ENCODE measurements at places on chromosomes 11 and 22. TPM values are rescaled to one million over a fixed set of nuclear protein-coding genes. Genes with fewer than 3 reads are reported as not detected.
A peak's percentile ranks its signal among the peaks of the same experiment; 100 is the strongest.

DNA sequence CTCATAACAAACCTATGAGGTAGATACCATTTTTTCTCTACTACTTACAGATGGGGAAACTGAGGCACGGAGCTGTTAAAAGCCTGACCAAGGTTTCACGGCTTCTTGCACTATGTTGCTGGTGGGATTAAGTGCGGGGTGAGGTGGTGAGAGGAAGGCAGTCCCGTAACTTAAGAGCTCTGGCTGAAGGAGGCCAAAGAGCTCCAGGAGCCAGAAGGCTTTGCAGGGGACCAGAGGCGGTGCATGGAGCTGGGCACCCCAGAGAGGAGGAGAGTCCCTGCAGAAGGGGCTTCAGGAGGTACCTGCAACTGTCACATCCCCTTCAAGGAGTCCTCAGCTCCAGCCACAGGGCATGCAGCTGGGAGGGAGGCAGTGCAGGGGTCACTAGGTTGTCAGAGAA lies 4.1 kb downstream of the CHRM4 start:
- DNase-seq = no peak

DNA sequence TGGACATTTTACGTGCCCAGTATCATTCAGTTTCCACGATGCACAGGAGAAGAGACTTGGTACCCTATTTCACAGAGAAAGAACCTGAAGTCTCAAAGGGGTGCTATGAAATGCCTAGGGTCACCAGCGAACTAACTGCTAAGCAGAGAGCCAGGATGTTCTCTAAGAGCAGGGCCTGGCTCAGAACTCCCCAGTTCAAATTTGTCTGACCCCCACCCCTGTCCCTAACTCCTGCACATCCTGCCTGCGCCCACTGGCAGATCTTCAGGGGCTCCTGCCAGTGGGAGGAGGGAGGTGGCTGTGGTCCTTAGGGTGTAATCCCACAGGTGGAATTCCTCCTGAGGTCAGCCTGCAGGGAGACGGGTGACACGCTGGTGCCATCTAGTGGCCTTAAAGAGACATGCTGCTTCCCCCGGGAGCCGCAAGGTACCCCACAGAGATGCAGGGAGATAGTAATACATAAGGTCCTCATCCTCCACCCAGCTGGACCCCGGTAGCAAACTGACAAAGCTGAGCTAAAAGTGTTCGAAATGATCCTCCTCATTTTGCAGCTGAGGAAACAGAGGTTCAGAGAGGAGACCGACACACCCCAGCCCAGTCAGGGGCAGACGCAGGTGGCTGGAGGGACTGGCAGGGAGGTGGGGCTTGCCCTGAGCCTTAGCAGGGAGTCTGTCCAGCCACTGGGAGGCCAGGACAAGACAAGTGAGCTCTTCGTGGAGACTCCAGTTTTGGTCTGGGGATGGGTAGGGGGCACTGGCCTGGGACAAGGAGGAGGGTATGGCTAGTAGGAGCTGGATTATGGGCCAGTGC lies 34.1 kb downstream of the MB start:
- peak; percentile 65 for DNase-seq

- peak; percentile 31 for DNase-seq
These were observed 101.4 kb downstream of the DBX1 start for GRCh38 chr11:20058749-20059458.

- DNase-seq = no peak
These were observed 495 bp downstream of the GPR137 start for GRCh38 chr11:64285885-64286800.

DNA sequence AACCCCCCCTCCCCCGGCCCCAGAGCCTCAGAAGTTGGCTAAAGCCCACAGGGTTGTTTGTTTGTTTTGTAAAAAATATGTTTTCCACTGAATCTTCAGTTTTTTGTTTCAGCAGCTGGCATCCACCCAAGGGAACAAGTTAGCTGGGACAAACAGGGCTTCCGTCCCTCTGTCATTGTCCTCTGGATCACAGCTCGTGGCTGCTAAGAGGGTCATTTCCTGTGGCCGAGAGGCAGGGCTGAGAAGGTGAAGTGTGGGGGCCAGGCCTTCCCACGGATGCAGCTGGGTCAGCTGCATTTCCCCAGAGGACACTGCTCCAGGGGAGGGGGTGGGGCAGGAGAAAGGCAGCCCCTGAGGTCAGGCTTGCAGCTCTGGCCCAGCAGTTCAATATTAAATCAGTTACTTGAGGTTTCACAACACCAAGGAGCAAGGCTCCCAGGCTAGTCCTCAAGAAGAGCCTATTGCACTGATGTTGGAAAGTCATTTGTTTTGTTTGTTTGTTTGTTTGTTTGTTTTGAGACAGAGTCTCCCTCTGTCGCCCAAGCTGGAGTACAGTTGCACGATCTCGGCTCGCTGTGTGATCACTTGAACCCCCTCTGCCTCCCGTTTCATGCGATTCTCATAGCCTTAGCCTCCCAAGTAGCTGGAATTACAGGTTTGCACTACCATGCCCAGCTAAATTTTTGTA lies 34.4 kb upstream of the SMTN start:
- peak; percentile 13 for DNase-seq

- DNase-seq = no peak
These were observed 6.6 kb downstream of the SHANK2 start for GRCh38 chr11:71245601-71246391.

Gene SLC43A1
- 10.0 TPM for total RNA-seq

Gene CHCHD10
- total RNA-seq = 2.2 TPM

Gene RTN4RL2
- not detected for total RNA-seq

Data from IMR-90 (cell line).